ENCODE measurements at places on chromosomes 11 and 22. TPM values are rescaled to one million over a fixed set of nuclear protein-coding genes. Genes with fewer than 3 reads are reported as not detected.

OR8A1 gene
- not detected for total RNA-seq

KCNK4 gene
- not detected for total RNA-seq

AMOTL1 gene
- total RNA-seq: 1.3 TPM

SMC1B gene
- total RNA-seq: 2.1 TPM

C1QTNF5 gene
- not detected for total RNA-seq

TMEM191B gene
- 1.7 TPM for total RNA-seq

PGM2L1 gene
- total RNA-seq: 11.0 TPM

CARD18 gene
- not detected for total RNA-seq

MRPL40 gene
- 48.3 TPM for total RNA-seq

GRCh38 chr22:49238181-49239141 lies 589.2 kb downstream of the BRD1 start:
- DNase-seq: no peak

DNA sequence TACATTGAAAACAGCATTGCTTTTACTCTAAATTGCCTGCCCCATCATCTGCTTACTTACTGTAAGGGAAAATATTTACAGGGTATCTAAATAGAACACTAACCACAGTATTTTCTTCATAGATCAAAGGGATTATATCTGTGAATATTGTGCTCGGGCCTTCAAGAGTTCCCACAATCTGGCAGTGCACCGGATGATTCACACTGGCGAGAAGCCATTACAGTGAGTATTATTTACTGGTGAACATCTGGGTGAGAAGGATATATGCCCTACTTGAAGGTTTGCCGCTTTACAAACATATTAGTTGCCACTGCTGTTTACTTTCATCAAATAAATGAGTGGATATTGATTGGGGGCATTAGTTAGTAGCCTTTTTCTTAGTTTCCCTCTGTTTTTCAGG lies 5.9 kb upstream of the CNTF start:
- DNase-seq: no peak

- no peak for DNase-seq
These were observed 40.9 kb downstream of the SERPINH1 start for GRCh38 chr11:75602951-75603350.

DNA sequence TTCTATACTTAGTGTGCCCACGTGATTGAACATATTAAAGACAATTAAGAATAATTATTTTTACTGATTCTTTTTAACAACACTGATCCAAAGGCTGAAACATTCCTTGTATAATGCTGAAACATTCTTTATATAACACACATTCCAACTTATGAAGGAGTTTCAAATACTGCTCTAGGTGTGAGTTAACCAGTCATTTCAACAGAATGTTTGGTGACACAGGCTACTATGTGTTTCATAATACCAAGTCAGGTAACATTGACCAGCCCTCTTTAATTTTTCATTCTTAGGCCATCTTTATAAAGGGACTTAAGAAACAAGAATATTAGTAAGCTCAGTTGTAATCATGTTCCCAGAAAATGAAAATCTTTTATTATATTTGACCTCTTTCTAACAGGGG lies 136.6 kb downstream of the ELP4 start:
- DNase-seq: no peak

DNA sequence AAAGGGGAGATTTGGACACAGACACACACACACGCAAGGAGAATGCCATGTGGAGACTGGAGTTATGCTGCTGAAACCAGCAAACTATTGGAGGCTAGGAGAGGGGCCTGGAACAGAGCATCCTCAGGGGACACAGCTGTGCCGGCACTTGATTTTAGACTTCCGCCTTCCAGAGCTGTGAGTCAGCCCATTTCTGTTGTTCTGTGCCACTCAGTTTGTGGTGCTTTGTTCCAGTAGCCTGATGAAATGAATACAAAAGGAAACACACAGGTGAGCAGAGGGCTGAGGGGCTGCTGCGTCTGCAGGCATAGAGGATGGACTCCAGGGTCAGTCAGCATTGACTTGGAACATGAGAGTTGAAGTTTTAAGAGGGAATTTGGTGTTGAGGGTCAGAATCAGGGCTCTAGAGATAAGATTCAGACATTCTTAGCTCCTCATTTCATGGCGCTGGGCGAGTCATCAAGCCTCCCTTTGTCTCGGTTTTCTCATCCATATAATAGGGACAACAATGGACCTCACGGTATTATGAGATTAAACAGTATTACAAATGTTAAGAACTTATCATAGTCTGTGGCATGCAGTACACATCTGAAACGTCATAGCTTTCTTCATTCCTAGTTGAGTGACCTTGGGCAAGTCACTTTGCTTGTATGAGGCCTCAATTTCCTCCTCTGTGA lies 191.0 kb downstream of the MIAT start:
- no peak for DNase-seq

DNA sequence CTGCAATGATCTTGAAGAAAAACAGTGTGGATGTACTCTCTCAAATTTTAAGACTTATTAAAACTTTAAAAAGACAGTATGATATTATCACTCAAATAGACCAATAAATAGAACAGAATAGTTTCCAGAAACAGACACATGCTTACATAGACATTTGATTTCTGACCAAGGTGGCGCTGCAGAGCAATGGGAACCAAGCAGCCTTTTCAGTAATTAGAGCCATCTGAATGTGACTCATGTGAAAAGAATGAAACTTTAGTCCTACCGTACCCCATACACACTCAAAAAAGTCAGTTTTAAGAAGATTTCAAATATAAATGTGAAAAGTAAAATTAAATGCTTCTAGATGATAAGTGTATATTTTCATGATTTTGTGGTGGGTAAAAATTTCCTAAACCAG lies 74.2 kb upstream of the MS4A8 start:
- no peak for DNase-seq

- no peak for DNase-seq
These were observed 128.8 kb downstream of the RASSF10 start for GRCh38 chr11:13137844-13138301.

DNA sequence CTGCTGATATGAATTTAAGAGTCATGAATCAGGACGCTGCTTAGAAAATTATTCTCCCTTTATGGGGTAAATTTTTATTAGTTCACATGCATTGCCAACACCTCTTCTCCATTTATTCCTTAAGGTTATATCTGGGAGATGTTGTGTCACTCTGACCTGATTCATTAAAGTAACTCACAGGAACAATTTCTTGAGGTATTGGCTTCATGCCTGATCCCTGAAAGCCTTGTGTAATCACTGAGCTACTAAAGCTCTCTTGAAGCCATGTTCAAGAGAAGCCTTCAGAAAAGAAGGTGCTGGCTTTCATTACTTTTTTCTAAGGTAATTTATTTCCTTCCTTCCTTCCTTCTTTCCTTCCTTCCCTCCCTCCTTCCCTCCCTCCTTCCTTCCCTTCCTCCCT lies 420.6 kb downstream of the RAB38 start:
- DNase-seq: no peak

DNA sequence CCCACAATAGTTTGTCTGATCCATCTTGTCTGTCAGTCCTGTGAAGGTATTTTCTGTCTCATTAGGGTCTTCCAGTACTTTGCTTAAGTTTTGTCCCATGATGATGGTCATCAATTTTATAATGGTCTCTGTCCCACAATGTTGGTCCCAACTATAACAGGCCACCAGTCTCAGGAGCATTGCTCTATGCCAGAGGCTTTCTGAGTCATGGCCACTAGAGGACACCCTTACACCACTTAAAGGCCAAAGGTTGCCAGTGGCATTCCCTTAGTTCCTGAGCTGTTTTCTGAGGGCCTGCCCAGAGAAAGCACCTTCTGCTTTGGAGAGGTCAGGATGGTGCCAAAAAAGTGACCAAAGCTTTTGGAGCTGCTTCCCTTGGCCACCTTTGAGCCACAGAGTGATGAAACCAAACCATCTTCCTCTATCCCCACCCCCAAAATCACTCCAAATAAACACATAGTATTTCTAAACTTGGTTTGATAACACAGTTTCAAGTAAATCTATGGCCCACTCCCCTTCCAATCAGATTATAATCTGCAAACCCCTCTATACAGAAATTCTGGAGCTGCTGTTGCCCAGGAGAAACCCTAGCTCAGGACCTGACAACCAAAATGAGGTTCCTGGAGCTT lies 19.3 kb downstream of the EIF3F start:
- peak; percentile 27 for DNase-seq

DNA sequence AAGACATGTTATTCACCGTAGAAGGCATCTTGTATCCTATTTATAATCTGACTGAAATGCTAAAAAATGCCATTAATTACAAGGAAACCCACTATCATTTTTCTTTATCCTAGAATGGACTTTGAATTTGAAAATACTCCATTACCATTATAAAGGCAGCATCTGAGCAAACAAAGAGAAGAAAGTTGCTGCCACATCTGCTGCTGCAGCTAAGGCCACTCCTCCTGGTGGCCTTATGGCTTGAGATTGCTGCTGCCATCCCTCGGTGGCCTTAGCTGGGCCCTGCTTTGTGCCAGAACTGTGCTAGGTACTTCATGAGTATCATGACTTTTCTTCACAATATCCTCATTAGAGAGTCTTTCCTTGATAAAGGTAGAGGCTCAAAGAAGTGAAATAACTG lies 1210.1 kb upstream of the TENM4 start:
- no peak for DNase-seq

GRCh38 chr11:129871914-129872313 lies 23.5 kb downstream of the NFRKB start:
- DNase-seq: no peak

GRCh38 chr11:83153764-83154163 lies 3.2 kb upstream of the PCF11 start:
- DNase-seq: no peak

GRCh38 chr11:122342089-122342744 lies 226.2 kb upstream of the BLID start:
- DNase-seq: no peak

- no peak for DNase-seq
These were observed 64.7 kb downstream of the MPPED2 start for GRCh38 chr11:30521297-30522071.

DNA sequence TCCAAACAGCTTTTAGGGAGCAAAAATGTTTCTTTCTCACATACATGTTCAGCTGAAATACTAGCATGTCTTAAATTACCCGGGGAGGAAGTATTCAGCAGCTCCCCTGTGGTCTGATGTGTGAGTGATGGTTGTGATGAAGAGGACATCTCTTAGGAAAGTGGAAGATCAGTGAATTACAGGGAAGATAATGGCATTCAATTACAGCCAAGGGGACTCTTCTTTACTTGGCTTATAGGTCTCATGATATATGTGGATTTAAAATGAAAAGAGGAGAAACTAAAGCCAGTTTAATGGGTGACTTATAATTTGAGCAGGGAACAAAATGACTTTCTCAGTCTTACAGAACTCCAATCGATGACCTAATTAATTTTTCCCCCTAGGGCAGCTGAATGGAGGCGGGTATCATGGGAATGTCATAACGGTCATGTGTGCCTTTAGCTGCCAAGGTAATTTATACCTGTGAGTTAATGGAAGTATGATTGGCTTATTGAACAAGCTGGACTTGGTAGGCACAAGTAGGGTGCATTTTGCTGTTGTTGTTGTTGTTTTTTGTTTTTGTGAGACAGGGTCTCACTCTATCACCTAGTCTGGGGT lies 198.8 kb downstream of the HIPK3 start:
- DNase-seq: no peak

DNA sequence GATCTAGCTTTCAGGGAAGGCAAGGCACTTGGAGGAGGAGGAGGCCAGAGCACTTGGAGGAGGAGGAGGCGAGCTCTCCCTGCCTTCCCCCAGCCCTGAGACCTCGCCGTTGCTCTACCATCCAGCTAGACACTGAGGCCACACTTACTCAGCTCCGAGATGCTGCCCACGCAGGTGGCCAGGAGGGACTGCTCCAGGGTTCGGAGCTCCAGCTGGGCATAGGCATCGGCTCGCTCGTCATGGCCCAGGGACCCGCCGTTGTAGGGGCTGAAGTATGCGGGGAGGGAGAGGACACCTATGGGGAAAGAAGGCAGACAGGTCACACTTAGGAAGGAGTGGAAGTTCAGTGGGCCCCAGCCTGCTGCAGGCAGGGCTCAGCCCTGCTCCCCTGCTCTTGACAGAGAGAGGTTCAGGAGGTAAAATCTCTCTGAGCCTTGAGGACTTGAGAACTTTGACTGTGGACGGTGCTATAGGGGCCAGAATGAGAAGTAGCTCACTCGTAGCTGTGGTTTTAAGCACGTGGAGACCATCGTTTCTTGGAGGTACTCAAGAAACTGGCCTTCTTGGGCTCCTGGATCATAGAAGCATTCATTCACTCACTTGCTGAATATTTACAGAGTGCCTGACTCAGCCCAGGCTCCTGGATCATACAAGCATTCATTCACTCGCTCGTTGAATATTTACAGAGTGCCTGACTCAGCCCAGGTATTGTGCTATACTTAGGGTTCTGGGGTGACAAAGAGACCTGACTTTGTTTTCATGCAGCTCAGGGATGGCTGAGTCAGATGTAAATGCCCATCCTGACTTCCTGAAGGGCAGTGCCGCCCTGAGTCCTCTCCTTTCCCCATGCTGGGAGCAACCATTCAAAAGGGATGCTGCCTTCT lies 99.2 kb downstream of the NAT10 start:
- no peak for DNase-seq

- DNase-seq: no peak
These were observed 112.0 kb upstream of the TBCEL start for GRCh38 chr11:120911943-120912342.

DNA sequence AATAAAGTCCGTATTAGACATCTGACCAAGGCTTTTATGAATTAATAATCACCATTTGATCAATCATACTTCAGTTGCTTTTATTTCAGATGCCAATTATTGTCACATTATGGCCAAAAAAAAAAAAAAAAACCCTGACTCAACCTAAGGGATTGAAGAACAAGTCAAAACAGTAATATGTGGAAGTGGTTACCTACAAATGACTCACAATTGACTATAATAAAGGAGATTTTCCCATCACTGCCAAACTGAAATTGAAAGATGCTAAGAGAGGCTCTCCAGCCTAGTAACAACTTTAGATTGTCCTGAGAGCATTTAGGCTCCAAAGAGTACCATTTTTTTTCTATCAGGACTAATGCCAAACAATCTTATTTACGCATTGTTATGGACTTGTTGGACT lies 35.2 kb downstream of the SOX6 start:
- no peak for DNase-seq

- DNase-seq: no peak
These were observed 153.8 kb upstream of the E2F8 start for GRCh38 chr11:19394525-19395016.

GRCh38 chr11:46391578-46392420 lies at the start of gene CHRM4:
CHRM4 (minus strand) TSS chr11:46391776; CDS start chr11:46386557, 5,219 bp downstream.
- DNase-seq: peak; percentile 43

GRCh38 chr11:120331301-120331996 lies 4.8 kb upstream of the ARHGEF12 start:
- DNase-seq: no peak

DNA sequence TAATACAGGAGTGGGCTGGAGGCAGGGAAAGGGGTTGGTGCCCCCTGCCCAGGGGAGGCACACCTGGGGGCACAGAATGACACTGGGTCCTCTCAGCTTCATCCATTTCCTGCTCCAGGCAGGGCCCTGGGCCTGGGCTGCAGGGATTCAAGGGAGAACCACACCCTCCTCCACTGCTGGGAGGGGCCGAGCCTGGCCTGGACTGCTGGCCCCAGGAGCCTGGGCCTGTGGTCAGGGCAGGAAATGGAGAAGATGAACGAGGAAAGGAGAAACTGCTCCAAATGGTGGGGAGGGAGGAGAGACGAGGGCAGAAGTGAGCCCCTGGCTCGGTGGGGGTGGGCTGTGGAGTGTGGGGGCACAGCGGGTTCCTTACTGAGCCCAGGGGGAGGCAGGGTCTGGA lies 38.1 kb upstream of the KCNQ1OT1 start:
- DNase-seq: no peak

All from activated naive CD8-positive, alpha-beta T cell treated with anti-CD3 and anti-CD28 coated beads for 36 hours (primary cell).